ENCODE measurements at places on chromosomes 1 and 21. TPM values are rescaled to one million over a fixed set of nuclear protein-coding genes. Genes with fewer than 3 reads are reported as not detected.

Gene STIL
- total RNA-seq, result 3.9 TPM

Gene PRDM16
- 1.3 TPM for total RNA-seq

Gene SPRR5
- total RNA-seq, result not detected

Gene WDR3
- total RNA-seq, result 29.2 TPM

Gene DNAJC28
- 0.86 TPM for total RNA-seq

Gene EPS15
- 56.9 TPM for total RNA-seq

Gene TBCE
- 23.4 TPM for total RNA-seq

All from placental pericyte (primary cell).